Stimulated activated CD4-positive, alpha-beta T cell treated with anti-CD3 and anti-CD28 coated beads, Interleukin-4, amount 100 ng/mL, for 48 hours (primary cell): ENCODE measurements at places on chromosomes 4 and X.

DNA sequence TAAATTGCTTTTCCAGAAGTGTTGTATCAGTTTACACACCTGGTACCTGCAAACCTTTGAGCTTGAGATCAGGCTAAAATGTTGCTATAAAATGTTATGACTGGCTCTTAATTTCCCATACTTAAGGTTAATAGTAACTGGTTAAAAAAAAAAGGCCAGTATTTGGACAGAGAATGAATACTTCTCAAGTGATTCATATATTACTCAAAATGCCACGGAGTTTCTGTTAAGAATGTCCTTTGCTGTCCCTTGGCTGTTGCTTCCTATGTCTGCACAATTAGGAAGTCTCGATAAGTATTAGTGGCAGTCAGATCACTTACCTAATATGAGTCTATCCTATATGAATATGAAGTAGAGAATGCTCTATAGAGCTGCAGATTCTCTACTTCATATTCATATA lies 232.2 kb upstream of the IGFBP7 start:
- no peak for DNase-seq

DNA sequence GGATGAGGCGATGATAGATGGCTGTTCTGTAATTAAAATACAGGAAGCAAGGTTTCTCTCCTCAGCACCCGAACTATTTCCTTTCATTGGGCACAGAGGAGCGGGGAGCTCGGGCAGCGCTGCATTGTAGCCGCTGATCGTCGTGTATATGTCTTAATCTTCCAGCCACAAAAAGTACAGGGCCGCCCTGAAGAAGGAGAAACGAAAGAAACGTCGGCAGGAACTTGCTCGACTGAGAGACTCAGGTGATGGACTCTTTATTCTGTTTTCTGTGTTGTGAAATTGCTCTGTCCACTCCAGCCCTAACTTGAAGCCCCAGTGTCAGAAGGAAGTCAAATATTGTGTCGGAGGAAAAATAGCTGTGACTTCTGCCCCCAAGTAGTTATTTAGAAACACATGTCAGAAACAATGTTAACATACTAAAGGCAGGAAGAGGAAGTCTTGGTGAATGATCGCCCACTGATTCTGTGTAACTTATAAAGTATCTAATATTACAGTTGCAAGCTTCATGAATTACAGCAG lies 546 bp downstream of the ZRSR2 start:
- DNase-seq = no peak

DNA sequence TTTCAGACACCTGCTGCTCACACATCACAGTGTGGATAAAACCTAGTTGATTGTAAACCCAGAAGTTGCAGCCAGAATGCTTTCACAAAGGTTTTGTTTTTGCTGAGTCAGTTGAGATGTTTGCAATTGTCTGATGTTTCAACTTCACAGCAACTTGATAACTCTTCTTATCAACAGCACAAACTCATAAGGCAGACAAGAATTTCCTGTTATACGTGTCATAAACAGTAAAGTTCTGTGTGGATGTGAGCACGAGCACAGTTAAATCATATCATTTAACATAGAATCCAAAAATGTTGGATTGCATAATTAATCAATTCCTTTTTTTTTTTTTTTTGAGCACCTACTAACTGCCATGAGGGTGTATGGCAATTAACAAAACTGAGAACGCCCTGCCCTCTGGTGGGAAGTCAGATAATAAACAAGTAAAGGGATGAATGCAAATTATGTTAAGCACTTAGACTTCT lies 512.2 kb downstream of the PDHA2 start:
- DNase-seq = no peak

DNA sequence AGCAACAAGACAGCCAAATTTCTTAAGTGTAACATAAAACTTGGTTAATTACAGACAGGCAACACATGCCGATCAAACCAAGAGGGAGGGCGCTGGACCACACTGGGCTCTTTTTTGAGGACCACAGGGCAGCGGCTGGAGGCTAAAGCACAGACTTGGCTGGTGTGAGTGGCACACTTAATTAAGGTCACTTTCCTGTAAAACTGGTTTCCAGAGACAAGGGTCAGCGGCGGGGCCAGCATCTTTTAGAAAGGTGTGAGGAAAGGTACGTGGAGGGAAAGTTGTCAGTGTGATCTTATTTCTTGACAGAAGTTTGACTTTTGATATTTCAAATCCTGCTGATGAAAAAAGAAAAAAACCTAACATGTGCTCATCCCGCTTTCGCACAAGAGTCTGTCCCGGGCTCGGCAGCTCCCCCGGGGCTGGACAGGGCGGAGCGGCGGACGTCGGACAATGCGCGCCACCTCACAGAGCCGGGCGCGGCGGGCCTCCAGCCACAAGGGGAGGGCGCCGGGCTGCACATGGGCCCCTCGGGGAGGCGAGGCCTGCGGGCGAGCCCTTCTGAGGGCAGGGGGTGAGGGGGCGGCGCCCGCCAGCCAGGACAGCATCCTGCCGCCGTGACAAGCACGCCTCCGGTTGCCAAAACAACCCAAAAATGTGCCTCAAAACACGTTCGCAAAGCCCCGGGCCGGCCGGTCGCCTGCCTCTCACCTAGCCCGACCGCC lies 660 bp upstream of the HSPA4L start:
- DNase-seq = no peak

DNA sequence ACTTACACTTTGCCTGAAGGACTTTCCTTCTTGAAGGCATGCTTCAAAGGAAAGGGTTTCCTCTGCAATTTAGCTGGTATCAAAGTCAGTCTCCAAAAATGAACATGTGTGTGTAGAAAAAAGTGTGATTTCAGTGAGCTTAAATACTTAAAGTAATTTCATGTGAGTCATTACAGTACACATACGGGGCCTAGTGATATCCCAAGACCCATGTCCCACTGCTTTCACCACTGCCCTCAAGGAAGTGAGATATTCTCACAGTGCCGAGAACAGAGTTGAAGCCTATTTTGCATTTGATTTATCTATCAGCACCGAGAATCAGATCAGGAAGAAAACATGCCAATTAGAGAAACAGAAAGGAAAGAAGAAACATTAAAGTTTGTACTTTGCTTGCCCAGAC lies 61.0 kb downstream of the CHST7 start:
- no peak for DNase-seq
